ENCODE measurements at places on chromosomes 13 and 19.

- DNase-seq: no peak
Observed at GRCh38 chr19:51719251-51719988, 4.4 kb downstream of the HAS1 start.

DNA sequence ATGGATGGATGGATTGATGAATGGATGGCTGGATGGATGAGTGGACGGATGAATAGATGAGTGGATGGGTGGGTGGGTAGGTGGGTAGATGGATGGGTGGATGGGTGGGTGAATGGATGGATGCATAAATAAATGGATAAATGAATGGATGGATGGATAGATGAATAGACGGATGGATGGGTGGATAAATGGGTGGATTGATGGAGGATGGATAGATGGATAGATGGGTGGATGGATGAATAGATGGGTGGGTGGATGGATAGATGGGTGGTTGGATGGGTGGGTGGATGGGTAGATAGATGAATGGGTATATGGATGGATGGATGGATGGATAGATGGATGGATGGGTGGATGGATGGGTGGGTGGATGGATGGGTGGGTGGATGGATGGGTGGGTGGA, 84.9 kb upstream of the ZNF536 start:
- no peak for DNase-seq

DNA sequence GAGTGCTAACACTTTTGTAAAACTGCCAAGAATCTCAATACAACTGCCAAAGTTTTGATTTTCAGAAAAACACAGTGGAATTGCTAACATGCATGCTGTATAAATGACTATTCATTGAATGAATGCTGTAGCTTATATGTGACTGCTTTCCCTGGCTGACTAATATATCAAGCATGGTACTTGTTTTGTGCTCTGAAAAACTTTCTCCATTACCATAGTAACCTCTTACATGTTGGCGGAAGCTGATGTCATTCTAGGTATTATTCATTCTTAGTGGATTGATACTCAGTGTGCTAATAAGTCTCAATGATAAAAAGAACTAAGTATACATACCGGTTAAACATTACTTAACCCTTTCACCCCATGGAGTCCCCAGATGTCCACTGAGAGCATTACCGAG, 166.1 kb upstream of the MYO16 start:
- no peak for DNase-seq

- no peak for DNase-seq
Observed at GRCh38 chr13:95341441-95341840, 40.2 kb upstream of the ABCC4 start.

DNA sequence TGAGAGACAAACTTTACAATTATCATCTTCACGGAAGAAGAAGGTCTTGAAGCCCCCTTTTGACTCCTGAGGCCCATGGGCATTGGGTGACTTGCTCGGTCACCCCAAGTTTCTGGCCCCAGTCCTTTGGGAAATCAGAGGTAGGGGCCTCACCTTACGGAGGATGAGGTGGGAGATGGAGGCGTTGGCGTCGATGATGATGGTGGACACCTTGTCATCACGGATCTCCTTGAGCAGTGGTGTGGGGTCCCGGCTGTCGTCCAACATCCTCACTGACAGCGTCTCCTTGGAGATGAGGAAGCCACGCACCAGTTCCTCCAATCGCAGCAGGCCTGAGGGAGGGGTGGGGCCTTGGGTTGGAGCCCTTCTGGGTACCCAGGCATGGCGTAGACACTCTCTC, 10.8 kb downstream of the GRIK5 start:
- no peak for DNase-seq

DNA sequence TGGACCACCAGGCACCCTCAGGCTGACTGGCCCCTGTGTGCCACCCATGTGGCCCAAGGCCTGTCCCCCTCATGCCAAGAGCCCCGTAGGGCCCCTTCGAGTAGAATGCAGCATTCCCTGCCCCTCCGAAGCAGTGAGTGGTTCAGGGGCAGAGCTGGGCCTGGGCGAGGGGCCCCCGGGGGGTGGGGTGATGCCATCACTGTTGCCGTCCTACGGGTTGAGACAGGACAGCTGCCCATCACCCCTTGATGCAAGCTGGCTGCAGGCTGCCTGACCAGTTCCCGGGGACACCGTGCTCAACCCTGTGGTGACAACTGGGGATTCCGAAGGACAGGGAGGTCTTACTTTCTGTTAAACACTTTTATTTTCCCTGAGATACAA, 4.7 kb downstream of the SBNO2 start:
- DNase-seq: no peak

GRCh38 chr19:1154731-1155351, 19.2 kb downstream of the SBNO2 start:
- DNase-seq: no peak
